Stimulated activated CD4-positive, alpha-beta T cell treated with anti-CD3 and anti-CD28 coated beads, TNF-alpha, amount 100 ng/mL, for 1 hour (primary cell): ENCODE measurements at places on chromosomes 6 and 20.

DNA sequence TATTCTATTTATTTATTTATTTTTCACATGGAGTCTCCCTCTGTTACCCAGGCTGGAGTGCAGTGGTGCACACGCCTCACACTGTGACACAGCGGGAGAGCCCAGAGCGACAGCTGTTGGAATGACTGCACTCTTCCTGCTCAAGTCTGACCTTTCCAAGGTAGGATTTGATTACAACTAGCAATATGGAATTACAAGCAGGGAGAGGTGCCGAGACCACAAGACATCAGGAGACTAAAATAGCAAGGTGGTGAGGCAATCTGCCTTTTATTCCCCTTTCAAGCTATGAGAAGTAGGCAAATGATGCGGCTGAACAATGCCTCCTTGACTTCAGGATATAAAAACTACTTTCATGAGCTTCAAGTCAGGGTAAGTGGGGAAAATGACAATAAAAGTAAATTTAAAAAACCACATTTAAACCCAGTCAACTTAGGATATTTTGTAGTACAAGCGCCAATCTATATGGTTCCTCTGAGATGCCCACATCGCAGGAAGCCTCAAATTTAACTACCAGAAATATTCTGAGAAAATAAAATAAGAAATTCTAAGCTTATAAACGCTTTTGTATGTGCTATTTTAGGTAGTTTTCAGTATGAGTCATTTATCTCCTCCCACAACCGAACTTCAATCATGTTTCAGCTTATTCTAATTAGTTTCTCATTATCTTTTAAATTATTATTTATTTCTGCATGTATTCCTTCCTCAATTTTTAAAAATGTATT, 146.9 kb upstream of the SGK1 start:
- no peak for DNase-seq

- no peak for DNase-seq
These were observed 81.3 kb upstream of the ARMC2 start for GRCh38 chr6:108766886-108767285.

DNA sequence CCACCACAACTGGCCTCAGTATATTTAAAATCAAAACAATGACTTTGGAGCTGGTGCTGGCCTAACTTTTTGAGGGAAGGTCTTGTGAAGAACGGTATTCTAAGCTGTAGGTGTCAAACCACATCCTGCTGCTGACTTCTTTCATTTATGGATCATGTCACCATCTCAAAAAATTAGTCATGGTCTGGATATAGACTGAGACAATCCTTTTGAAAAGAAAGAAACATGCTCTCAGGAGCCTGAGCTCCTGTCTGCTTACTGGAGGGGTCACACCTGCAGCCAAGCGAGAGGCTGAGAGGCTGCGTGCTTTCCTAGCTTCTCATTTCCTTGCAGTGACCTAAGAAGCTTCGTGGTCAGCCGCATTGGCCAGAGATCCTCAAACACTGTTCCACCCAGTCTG, 55.2 kb downstream of the TIAM2 start:
- DNase-seq: no peak

- DNase-seq: no peak
These were observed 60.4 kb downstream of the SRC start for GRCh38 chr20:37406010-37406998.

GRCh38 chr20:38825901-38826625, 20.6 kb downstream of the PPP1R16B start:
- DNase-seq: no peak

GRCh38 chr6:90393232-90393884, 96.7 kb upstream of the BACH2 start:
- peak; percentile 53 for DNase-seq

DNA sequence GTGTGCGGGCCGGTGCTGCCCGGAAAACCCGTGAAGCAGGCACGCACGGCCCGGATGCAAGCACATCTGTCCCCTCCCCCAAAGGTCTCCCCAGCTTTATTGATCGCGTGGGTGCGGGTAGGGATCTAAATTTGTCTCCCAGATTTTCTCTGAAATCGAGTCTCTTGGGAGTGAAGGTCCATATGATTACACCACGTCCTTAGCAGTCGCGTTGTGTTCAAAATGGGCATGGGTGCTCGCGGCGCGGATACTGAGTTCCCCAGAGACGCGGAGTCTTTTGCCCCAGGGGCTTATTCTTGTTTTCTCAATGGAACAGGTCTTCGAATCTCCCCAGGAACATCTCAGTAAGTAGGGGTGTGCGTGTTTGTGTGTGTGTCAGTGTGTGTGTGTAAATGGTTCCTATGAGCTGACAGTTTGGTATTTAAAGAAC, 2.8 kb upstream of the ZNF292 start:
- no peak for DNase-seq

GRCh38 chr6:26232306-26232939, 132.6 kb upstream of the BTN3A2 start:
- no peak for DNase-seq

- no peak for DNase-seq
These were observed 2.0 kb upstream of the DUSP22 start for GRCh38 chr6:290111-290922.

- DNase-seq: no peak
These were observed 68.7 kb upstream of the KCNG1 start for GRCh38 chr20:51091406-51092195.

DNA sequence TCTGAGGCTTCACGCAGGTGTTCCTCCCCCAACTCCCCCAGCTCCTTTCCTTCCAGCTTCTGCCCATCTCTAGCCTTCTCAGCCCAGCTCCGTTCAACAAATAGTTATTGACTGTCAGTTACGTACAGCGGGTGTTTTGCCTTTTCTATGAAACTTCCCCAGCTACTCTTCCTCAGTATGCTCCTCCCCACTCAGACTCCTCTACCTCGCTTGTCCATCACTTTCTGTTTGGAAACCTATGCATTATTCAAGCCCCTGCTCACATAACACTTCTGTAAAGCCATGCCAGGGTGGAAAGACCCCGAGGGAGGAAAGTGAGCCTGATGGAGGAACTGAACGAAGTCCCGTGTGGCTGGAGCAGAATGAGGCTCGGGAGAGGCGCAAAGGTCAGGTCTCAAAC, 44.2 kb upstream of the NR2E1 start:
- DNase-seq: no peak

DNA sequence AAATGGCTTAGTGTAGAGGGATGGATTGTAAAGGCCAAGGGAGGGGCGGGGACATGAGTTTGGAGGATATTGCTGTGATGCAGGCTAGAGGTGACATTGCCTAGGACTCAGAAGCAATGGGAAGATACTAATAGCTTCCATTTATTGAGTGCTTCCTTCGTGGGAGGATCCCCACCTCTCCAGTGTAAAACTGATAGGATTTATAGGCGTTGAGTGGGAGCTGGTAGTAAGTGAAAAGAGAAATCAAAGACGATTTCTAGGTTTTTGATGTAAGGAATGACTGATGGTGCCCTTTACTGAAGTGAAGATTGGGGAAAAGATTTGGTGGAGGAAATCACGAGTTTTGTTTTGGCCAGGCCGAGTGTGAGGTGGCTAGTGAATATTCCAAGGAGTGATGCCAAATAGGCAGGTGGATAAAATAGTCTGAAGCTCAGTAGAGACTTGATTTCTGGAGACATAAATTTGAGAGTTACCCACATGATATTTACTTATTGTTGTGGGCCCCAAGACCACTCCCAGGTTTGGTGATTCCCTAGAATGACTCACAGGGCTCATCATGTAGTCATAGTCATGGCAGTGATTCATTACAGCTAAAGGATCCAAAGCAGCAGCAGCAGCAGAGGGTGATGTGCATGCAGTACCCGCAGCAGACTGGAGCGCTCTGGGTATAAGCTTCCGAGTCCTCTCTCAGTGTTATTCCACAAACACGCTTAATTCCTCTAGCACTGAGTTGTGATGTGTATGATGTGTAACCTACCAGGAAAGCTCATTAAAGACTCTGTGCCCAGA, 10.2 kb downstream of the RPRD1B start:
- DNase-seq: no peak

DNA sequence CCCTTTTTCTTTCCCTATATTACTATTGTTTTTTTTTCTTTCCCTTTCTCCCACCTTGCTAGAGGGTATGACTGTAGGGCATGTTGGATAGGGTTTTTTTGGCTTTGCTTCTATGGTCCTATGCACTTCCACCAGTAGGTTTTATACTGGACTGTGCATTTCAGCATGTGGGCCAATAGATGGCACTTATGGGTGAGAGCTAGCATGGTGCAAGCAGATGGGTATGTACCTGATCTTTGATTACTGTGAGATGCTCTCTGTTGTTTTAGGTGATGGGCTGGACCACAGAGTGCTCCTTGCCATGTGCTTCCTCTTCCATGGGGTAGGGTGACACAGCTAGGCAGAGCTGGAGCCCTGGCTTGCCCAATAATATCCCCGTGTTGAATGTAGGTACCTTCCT, 128.5 kb upstream of the CHD6 start:
- DNase-seq: no peak

GRCh38 chr20:35737865-35738333, 4.2 kb downstream of the RBM39 start:
- no peak for DNase-seq

GRCh38 chr6:166575205-166575604, 11.3 kb downstream of the RAMACL start:
- DNase-seq: no peak

DNA sequence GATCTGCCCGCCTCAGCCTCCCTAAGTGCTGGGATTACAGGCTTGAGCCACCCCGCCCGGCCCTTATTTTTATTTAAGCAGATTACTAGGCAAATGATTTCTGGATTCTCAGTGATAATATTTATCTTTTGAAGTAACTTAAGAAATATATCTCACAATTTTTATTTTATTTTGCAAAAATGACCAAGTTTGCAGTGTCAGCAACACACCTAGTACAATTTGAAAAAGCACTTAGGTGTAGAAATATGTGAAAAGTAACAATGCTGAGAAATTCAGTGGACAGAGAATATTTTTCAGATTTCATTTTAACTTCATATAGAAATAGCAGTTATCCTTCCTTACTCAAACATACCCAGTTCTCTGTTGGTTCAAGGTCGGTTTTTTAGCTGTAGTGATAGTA, 78.9 kb upstream of the XRN2 start:
- DNase-seq: no peak
